ENCODE measurements at places on chromosomes 12 and 14.

GRCh38 chr12:58896278-58896677 lies 24.0 kb downstream of the LRIG3 start:
- DNase-seq: no peak

DNA sequence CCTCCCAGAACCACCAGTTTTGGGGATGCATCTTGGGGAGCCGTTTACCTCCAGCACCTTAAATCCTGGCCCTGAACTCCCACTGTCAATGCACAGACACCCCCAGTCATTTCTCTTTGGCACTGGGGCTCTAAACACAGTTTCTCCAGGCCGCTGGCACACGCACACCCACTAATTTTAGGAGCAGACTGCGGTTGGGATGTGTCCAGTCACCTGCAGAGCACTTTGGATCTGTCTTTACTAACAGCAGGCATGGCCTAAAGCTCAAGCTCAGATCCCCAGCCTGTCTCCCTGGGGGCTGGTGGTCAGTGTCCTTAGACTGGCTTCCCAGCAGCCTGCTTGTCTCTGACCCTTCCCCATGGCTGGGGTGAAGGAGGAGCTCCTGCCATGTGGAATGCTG lies 49.9 kb downstream of the SYNE3 start:
- no peak for DNase-seq

- no peak for DNase-seq
These were observed 6.6 kb downstream of the DLK1 start for GRCh38 chr14:100733152-100733850.

- DNase-seq: no peak
These were observed 55.9 kb upstream of the GPR68 start for GRCh38 chr14:91300283-91300895.

Measured in gastrocnemius medialis (tissue), 4 donors.